ENCODE measurements at places on chromosomes 16 and 17.

DNA sequence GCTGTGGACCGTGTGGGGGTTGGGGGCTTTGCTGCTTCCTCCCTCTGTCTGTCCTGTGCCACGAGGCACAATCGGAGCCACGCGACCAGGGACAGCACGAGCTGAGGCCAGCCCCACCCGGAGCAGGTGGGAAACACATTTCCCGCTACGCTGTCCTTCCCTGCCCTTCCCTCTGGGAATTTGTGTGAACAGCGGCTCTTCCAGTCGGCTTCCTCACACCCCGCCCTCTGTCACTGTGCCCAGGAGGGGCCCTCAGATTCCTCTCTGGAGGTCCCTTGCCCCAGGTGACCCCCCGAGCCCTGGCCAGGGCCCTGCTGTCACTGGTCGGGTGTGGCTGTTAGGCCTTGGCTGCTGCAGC, 19.6 kb downstream of the SPIRE2 start:
- no peak for DNase-seq

GRCh38 chr16:86048221-86048620, 149.3 kb downstream of the IRF8 start:
- DNase-seq: no peak

GRCh38 chr16:450385-450784, 24.9 kb downstream of the RAB11FIP3 start:
- no peak for DNase-seq

GRCh38 chr16:64312980-64313379, 808.9 kb downstream of the CDH11 start:
- DNase-seq: no peak

DNA sequence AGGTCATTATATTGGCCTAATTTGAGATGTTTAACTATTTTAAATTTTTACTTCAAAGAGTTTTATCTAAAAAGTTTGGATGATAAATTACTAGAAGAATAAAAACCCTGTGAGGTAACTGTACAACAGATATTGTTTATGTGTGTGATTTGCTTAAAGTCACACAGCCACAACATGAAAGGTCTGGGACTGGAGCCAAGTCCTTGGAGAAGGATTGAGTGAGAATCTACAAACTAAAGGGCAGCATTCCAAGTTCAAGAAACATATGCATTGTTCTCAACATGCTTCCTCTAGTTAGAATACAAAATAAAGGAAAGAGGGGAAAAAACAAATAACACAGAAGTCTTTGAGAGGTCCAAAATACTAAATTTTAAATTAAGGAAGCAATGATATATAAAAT, 131.5 kb upstream of the MON1B start:
- no peak for DNase-seq

GRCh38 chr17:66925811-66926500, 38.6 kb upstream of the CACNG4 start:
- DNase-seq: no peak

GRCh38 chr16:495127-495748, 32.3 kb upstream of the CAPN15 start:
- DNase-seq: peak; percentile 54

DNA sequence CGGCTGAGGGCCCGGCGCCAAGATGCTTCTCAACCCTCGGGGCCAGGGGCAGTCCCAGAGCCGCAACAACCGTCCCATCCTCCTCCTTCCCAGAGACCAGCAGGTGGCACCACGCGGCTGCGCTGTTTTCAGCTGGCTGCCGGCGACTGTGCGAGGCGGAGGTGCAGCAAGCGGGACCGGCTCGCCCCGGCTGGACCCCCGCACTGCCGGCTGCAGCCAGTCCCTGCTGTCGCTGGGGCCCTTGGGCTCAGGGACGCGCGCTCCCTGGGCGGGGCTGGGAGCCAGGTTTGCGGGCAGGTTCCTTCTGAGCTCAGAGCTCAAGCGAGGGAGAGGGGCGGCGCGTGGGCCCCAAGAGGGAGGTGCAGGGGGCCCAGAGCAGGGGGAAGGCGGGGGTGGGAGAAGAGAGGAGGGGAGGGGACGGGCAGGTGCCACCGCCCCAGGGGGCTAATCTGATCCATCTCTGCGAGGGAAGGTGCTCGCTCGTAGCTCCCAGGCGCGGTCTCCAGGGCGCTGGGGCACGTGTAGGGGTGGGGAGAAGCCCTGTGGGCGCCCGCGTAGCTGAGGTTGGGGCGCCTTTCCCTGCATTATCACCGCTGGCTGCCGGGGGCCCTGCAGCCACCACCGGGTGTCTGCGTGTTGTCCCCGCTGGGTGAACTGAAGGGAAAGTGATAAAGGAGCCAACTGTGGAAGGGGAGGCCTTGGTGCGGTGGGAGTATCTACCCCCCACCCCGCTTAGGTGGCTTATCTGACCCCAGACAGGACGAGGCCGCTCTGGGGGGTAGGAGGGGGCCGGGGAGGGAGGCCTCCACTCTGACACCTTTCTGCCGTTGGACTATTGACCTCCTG, 24.2 kb downstream of the STAT5A start:
- peak; percentile 94 for DNase-seq

DNA sequence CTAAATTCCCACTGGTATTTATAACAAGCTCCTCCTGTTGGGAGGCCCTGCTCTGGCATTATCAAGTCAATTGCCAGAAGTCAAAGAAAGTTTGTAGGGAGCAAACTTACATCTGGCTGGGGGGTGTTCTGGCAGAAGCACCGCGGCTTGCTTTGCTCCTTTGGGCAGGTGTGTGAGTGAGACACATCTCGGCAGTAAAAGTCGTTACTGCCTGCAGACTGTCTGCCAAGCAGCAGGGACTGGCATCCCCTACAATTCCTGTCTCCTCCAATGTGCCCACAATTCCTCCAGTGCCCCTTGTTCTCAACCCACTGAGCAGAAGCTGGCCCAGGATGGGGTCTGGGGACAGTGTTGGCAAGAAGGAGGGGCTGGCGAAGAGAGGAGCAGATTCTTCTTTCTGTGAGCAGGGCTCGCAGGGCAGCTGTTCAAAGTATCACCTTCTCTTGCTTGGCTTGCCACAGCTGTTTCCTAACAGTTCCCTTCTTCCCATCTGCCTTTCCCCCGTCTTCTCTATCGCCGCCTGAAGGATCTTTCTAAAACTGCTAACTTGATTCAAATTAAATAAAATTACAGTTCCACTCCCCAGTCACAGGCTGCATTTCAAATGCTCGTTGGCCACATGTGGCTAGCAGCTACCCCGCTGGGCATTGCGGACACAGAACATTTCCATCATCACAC, 30.2 kb downstream of the SPACA3 start:
- DNase-seq: no peak

- DNase-seq: no peak
Observed at GRCh38 chr17:21378553-21378952, 2.4 kb downstream of the KCNJ12 start.

GRCh38 chr17:77235370-77235941, 94.7 kb downstream of the SEC14L1 start:
- peak; percentile 71 for DNase-seq

- DNase-seq: peak; percentile 17
Observed at GRCh38 chr17:17044846-17045561, 2.7 kb downstream of the MPRIP start.

DNA sequence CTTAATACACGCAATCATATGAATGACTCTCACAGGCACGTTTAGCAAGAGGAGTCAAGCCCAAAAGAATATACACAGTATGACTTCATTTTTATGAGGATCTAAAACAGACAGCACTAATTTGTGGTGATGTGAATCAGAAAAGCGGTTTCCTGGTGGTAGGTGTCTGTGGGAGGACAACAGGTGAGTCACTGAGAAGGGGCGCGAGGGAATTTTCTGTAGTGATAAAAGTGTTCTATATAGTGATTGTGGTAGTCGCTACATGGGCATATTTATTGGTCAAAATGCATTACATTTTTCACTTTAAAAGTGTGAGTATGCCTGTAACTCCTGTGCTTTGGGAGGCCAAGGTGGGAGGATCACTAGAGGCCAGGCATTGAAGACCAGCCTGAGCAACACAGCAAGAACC, 7.6 kb upstream of the TNRC6A start:
- DNase-seq: peak; percentile 83

- DNase-seq: no peak
Observed at GRCh38 chr16:1109648-1110047, 13.6 kb upstream of the C1QTNF8 start.

GRCh38 chr16:71917900-71918299, 22.6 kb downstream of the IST1 start:
- DNase-seq: no peak

DNA sequence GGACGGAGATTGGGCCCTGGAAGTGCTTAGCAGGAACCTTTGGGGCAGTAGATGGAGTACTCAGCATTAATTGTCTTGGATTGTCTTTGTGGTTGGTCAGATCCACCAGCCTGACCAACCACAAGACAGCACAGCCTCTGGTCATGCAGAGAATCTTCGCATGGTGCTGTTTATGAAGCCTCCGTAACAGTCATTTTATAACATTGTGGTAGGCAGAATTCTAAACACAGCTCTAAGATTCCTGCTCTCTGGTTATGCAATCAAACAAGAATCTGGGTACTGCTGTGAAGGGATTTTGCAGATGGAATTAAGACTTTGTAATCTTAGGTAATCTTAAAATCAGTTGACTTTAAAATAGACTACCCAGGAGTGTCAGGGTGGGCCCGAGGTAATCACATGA, 312.2 kb upstream of the GOT2 start:
- no peak for DNase-seq

- no peak for DNase-seq
Observed at GRCh38 chr17:17089796-17090641, 47.8 kb downstream of the MPRIP start.

DNA sequence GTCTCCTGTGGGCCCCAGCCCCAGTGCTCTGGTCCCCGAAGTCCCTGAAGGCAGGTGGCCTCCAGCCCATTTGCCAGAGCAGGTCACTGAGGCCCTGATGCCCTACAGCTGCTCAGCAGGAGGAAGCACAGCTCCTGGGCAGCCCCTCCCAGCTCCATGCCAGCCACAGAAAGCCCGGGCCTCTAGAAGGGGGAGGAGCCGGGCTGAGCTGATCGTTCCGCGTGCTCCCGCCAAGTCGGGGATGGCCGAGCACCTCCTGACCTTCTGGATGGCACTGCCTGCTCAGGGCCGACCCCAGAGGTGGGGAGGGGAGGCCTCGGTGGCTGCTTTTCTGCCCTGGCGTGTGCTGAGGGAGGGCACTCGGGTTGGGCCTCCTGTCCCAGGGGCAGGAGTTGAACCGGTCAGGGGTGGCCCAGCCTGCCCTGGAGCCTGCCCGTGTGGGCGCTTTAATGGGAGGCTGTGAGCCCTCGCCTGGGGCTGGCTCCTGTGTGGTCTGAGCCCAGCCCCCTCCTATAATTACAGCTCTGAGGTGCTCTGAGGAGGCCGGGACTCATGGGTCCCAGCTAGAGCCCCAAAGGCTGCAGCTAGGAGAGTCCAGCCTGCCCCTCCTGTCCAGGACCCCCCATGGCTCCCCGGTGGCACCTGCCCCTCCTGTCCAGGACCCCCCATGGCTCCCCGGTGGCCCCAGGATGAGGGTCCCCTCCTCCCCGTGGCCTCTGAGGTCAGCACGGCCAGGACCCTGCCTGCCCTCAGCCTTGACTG, 29.7 kb downstream of the ZFPM1 start:
- no peak for DNase-seq

DNA sequence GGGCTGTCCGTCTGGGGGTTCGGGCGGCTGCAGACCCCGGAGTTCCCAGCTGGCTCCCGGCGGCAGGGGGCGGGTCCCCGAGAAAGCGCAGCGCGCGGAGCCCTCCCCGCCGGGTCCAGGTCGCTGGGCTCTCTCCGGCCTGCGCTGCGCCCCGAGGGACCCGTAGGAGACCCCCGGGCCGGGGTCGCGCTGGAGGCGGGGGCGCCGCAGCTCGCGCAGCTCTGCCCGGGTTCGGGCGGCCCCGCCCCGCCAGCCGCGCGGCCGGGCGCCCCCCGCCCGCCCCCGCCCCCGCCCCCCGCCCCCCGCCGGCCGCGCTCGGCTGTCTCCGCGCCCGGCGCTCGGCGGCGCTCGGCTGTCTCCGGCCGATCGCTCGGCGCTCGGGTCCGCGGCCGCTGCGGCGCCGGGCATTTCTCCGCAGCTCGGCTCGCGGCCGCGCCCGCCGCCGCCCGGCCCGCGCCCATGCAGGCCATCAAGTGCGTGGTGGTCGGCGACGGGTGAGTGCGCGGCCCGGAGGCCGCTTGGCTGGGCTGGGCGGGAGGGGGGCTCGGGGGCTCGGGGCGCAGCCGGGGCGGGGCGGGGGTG, at the start of gene RAC3:
TSS of gene RAC3 (plus strand) at position 376 of the 582 bp plus-strand sequence. CDS start at position 460, 84 bp downstream.
- no peak for DNase-seq

DNA sequence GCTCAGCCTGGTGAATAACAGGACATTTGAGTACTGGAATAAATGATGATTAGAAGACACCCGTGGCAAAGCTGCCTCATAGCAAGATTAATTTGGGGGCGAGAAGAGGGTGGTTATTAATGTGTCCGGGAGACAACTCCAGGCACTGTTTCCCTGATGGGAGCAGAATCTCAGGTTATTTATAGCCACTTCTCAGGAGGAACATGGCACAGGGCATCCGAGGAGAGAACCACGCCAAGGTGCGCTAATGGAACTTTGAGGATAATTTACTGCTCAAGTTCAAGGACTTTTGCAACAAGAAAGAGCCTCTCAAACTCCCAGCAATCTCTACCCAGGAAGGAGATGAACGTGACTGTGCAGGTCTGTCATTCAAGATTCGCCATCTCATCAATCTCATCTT, 362.5 kb upstream of the ERCC4 start:
- DNase-seq: no peak

GRCh38 chr16:2486645-2487516, 12.0 kb downstream of the TBC1D24 start:
- DNase-seq: peak; percentile 91

GRCh38 chr16:71846431-71846830, 655 bp downstream of the ATXN1L start:
- DNase-seq: peak; percentile 36

- peak; percentile 25 for DNase-seq
Observed at GRCh38 chr16:71311553-71312158, 22.5 kb upstream of the CMTR2 start.

DNA sequence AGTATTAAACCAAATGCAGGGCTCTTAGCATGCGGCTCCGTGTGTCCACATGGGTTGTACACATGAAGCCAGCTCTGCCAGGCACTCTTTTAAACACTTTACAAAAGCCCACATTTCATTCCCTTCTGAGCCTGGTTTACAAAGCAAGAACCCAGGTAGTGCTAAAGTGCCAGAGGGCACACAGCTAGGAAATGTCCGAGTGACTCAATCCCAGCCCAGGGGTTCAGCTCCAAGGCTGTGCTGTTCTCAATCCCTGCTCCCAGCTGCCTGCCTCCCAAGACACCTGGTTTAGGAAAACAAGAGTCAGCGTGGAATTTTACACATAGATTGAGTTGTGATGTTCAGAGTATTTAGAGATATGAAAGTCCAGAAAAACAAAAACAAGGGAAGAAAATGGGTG, 13.3 kb upstream of the DCAF7 start:
- no peak for DNase-seq

GRCh38 chr17:63549289-63549945, 860 bp upstream of the DCAF7 start:
- no peak for DNase-seq

DNA sequence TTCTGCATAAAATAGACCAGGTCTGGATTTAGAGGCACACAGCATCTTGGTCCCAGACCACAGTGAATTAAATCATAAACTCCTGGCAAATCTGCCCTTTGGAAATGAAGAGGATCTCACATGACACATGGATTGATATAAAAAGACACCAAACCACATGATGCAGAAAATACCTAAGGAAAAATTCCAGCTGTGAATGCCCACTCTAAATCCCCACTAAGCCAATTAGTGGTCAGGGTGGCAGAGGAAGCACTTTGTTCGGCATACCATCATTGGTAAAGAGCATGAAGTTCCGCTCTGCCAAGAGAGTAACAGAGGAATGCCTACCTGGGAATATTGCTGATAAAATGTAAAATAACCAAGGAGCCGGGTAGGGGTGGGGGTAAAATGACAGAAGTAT, 32.4 kb upstream of the NOL11 start:
- DNase-seq: no peak

GRCh38 chr17:79546386-79546785, 64.5 kb downstream of the RBFOX3 start:
- DNase-seq: no peak

GRCh38 chr16:82088483-82088882, 53.4 kb downstream of the HSD17B2 start:
- DNase-seq: no peak
